ENCODE measurements at places on chromosomes 16 and 17.

- peak; percentile 81 for DNase-seq
Measured at GRCh38 chr17:42249681-42250446, 26.3 kb downstream of the STAT5B start.

- DNase-seq, result peak; percentile 24
Measured at GRCh38 chr17:68288804-68289203, 2.1 kb downstream of the SLC16A6 start.

- DNase-seq, result no peak
Measured at GRCh38 chr17:39663340-39663687, 1.8 kb upstream of the TCAP start.

DNA sequence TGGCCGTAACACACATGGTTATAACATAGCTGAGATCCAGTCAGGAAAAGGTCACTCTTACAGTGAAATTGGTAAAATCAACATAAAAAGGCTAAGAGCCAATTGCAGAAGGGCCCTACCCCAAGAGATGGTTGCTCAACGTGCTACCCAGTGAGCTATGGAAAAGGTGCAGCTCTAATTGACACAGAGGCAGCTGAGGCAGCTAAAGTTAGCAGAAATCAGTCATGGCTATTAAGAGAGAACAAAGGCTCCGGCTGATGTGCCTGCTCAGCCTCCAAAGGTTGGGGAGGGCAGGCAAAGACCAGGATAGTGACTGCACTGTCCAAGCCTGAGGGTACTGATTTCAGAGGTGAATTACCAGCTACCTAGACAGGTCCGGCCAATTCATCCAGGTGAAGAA lies 76.5 kb upstream of the ATP2A3 start:
- DNase-seq, result no peak

GRCh38 chr17:68906638-68907037 lies 48.6 kb downstream of the ABCA8 start:
- DNase-seq, result no peak

DNA sequence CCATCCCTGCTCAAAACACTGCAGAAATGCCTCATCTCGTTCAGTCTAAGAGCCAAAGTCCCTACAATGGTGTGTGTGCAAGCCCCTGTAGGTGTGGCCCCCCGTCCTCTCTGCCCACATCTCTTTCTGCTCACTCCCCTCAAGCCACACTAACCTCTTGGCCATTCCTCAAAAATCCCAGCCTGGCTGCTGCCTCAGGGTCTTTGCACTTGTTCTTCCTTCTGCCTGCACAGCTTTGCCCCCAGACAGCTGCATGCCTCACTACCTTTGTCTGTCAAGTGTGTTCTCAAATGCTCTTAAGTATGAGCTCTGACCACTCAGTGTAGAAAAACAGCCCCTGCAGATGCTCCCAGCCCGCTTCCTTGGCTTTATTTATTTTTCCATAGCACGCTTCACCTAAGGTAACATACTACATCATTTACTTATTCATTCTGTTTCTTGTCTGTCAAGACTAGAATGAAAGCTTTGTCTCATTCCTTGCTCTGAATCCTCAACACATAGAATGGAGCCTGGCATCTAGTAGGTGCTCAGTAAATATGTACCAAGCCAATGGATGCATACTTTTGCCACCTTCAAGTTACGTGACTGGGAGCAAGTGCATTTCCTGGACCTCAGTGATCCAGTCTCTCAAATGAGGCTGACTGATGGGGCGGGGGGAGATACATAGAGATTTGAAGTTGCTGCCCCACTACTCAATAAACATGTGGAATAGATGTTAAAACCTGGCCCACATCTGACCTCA lies 38.1 kb downstream of the RAI1 start:
- DNase-seq, result no peak

- DNase-seq, result no peak
Measured at GRCh38 chr17:79213305-79213704, 138.7 kb downstream of the ENGASE start.

DNA sequence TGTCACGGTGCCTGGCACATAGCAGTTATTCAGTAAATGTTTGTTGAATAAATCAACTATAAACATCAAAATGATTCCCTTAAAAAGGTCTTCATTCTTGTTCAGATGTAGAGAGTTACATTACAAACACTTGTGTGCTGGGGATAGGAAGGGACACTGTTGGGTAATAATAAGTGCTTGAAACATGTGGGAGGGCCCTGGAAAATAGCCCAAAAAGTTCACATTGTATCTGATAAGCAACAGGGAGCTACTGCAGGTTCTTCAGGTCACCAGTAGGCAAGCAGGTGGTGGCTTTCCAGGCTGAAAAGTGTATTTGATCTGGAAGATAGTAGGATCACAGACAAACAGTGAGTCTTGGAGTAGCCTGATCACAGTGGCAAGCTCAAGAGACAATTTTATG lies 19.0 kb upstream of the ZNF652 start:
- DNase-seq, result no peak

- DNase-seq, result no peak
Measured at GRCh38 chr16:63981639-63982038, 1140.2 kb downstream of the CDH11 start.

- DNase-seq, result no peak
Measured at GRCh38 chr16:61617219-61617783, 418.9 kb downstream of the CDH8 start.

DNA sequence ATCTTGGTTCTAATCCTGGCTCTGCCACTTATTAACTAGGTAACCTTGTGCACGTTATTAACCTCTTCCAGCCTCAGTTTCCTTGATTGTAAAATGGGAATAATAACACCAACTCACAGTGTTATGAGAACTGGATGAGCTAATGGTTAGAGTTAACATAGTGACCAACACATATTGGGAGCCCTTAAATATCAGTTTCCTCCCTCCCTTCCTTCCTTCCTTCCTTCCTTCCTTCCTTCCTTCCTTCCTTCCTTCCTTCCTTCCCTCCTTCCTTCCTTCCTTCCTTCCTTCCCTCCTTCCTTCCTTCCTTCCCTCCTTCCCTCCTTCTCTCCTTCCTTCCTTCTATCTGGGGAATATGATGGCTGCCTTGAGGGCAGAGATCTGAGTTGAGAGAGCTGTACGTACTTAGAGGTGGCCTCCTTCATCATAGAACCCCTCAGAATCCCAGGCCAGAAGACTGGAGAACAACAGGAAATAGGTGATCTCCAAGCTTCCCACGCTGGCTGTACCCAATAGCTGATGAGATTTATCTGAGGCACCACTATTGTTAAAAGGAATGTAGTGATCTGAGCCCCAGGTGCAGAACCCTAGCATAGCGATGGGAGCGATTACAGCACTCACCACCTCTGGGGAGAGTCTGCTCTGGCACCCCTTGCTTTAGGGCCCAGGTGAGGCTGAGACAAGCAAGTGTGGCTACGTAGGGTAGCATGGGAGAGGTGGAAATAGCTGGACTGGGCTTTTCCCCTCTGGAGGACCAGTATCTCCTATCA lies 26.2 kb downstream of the CCR7 start:
- DNase-seq, result no peak

- no peak for DNase-seq
Measured at GRCh38 chr17:66689221-66689620, 145.7 kb upstream of the CACNG5 start.

- no peak for DNase-seq
Measured at GRCh38 chr17:65079489-65079900, 23.0 kb upstream of the GNA13 start.

DNA sequence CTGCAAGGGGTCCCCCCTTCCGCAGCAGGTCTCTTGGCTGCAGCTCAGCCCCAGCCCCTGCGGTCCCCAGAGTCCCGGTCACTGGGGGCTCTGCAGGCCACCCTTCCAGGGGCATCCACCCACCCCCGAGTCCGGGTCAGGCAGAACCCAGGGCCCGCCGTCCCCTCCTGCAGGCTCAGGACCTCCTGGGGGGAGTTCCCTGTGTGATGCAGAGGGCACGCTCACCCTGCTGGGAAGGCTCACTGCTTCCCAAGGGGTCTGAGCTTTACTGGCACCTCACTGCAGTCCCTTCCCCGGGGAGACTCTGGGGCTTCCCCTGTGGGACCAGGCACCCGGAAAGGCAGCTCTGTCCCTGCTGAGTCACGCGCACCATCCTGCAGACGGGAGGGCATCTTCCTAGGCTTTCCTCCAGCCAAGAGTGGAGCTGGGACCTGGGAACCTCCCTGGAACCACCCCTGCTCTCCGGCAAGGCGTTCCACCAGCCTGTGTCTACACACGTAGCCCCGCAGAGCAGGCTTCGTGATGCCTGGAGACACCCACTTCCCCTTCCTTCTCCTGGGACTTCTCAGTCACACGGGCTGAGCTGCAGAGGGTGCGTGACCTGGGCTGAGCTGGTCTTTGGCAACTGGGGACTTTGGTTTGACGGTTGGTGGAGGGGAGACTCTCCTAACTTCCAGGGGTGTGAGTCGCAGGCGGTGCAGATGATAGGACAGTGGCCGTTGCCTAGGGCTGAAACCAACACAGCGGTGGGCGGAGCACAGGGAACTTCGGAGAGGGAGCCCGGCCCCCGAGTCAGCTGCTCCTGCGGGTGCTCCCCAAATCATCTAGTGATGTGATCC lies 23.4 kb downstream of the SLC25A10 start:
- DNase-seq, result peak; percentile 28

DNA sequence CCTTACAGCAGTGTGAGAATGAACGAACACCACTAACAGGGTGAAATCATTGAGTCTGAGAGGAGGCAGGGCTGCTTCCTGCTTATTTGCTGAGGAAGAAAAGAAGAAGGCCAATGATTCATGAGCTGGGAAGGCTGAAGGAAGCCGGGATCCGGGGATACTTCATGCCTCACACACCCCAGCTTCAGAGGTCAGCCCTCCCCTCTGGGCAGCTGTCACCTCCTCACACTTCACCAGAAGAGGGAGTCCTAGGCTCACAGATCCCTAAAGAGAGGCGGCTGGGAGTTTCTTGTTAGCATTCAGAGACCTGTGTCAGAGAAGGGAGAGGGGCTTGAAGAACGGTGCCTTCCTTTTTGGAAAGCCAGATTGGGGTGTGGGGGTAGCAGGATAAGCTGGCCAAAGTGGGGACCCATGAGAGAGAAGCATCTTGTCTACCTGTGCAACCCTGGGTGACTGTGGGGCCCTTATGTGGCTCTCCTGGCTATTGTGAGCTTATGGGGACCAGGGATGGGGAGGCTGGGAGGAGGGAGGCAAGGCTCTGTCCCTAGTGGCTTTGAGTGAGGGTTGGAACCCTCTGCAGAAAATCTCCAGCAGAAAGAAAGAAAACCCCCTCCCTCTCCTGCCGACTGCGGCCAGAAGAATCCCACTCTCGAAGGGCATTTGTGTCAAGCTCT lies 94.6 kb downstream of the RGS9 start:
- peak; percentile 74 for DNase-seq

DNA sequence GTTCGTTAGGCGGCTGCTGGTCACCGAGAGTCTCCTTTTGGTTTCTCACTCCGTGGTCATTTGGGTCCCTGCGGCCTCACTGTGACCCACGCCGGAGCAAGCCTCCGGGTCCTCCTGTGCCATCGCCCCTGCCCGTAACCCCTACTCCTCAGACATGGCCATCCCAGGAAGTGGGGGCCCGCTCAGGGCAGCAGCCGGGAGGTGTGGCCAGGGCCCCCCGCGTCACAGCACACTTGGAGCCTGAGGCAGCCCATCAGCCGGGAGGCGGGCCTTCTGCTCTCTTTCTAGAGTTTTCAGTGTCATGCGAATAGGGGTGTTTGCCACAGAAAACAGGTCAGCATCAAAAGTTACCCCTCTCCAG lies 7.9 kb upstream of the WFIKKN1 start:
- DNase-seq, result no peak

GRCh38 chr17:75059369-75060345 lies 12.6 kb downstream of the KCTD2 start:
- no peak for DNase-seq

DNA sequence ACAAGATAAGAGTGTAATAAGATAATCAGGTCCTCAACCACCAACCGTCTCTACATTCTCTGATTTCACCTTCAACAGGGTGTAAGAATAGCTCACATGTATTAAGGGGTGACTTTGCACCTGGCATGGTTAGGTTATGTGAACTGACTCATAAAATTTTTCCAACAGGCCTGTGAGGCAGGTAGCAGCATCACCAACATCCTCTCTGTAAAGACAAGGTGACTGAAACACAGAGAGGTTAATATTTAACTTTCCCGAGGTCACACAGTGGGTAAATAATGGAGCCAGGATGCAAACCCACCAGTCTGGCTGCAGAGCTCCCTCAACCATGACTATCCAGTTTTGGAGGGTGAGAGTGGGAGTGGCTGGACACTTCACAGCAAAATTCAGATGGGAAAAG lies 317.2 kb downstream of the C16orf95 start:
- no peak for DNase-seq

GRCh38 chr16:89040391-89040790 lies 53.3 kb upstream of the ACSF3 start:
- no peak for DNase-seq

- DNase-seq, result no peak
Measured at GRCh38 chr16:75732871-75733270, 6.6 kb upstream of the CPHXL start.

- DNase-seq, result no peak
Measured at GRCh38 chr16:88900662-88901052, 34.2 kb upstream of the PABPN1L start.

- DNase-seq, result no peak
Measured at GRCh38 chr16:73063854-73064211, 15.9 kb upstream of the ZFHX3 start.

DNA sequence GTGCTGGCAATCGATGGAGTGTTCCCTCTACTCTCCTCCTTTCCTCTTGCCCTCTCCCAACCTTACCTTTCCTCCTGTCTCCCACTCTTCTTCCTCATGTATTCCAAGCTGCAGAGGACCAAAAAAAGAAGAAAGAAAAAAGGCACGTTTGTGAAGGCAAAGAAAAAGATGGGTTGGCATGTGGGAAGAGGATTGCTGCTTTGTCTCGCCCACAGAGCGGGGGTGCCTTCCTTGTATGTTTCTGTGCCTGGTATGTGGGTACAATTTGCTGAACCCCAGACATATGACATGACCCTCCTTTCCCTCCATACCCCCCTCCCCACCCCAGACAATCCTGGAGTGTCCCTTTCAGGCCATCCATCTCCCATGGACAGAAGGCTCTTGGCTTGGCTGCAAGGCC lies 13.1 kb upstream of the CTCF start:
- DNase-seq, result no peak

GRCh38 chr16:51151435-51151960 lies 428 bp upstream of the SALL1 start:
- DNase-seq, result no peak

- DNase-seq, result no peak
Measured at GRCh38 chr17:77437017-77437416, 296.2 kb downstream of the SEC14L1 start.

DNA sequence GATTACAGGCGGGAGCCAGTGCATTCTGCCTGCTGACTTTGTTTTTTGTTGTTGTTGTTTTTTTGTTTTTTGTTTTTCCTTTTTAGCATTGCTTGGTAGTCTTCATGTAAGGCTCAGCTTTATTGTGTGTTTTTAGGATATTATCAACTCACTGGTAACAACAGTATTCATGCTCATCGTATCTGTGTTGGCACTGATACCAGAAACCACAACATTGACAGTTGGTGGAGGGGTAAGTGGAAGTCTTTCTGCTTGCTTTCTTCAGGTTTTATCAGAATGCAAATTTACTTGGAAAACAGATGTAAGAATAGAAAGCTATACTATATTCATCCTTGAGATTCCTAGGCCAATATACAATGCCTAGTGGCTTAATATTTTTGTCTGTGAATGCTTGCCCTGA lies 3.3 kb upstream of the CMTM1 start:
- peak; percentile 17 for DNase-seq

Measured in activated CD4-positive, alpha-beta T cell treated with anti-CD3 and anti-CD28 coated beads, Interleukin-2, Interleukin-4, amounts not matched to agents 100 ng/mL and 50 ng/mL, durations not matched to agents 16 hours and 8 hours (primary cell).